ENCODE measurements at places on chromosomes 6 and 20.

DNA sequence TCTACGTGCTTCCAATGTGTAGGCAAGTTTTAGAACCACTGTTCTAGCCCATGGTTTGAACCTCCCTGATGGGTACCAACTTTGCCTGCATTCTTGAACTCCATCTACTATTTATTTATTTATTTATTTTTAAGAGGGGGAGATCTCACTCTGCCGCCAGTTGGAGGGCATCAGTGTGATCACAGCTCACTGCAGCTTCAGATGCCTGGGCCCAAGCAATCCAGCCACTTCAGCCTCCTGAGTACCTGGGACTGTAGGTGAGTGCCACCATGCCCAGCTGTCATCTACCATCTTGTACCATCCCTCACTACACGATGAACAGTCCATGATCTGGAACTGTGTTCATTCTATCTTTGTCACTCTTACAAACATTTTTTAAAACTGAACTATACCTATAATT, 28.2 kb downstream of the HLA-F start:
- DNase-seq: no peak

- no peak for DNase-seq
Measured at GRCh38 chr6:18498408-18498807, 111.3 kb downstream of the RNF144B start.

- DNase-seq: peak; percentile 67
Measured at GRCh38 chr6:42783177-42783875, 1.5 kb downstream of the BICRAL start.

- no peak for DNase-seq
Measured at GRCh38 chr6:37812841-37813240, 6.7 kb upstream of the ZFAND3 start.

DNA sequence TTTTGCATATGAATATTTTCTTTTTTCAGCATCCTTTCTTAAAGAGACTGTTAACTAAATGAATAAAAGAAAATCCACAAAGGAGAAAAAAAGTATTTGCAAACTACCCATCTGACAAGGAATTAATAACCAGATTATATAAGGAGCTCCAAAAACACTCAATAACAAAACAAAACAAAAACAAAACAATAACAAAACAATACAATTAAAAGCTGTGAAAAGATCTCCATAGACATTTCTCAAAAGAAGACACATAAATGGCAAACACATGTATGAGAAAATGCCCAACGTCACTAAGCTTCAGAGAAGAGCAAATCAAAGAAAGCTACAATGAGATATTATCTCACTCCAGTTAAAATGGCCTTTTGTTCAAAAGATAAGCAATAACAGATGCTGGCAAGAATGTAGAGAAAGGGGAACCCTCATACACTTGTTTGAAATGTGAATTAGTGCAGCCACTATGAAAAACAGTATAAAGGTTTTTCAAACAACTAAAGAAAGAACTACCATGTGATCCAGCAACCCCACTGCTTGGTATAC, 1310.0 kb upstream of the EYS start:
- DNase-seq: no peak

- no peak for DNase-seq
Measured at GRCh38 chr20:31643522-31643921, 5.8 kb downstream of the COX4I2 start.

DNA sequence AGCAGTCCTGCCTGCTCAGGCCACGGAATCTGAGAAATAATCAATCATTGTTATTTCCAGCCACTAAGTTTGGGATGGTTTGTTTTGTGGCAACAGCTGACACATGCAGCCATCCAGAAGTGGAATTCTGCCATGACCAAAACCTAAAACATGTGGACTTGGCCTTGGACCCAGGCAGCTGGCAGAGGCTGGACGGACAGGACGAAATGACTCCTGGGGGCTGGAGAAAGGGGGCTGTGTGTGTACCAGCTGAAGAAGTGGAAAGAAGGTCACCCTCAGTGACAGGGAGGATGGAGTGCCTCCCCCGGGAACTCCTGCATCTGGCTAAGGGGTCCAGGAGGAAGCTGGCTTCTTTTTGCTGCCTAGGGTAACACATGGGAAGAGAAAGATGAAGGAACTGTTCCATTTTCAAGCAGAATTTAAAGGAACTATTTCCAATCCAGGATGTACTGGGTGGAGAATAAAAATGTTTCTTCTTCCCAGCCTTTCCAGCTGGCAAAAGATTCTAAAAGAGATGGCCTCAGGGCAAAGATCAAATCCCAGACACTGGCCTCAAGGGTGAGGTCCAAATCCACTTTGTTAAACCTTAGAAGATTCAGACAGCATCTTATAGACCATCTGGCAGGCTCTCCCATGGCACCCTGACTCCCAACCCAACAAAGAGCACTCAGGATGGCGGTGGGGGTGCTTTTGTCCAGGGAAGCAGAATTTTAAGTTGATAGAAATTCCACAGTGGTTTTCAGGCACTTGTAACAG, 14.3 kb downstream of the SERPINB6 start:
- DNase-seq: no peak

- no peak for DNase-seq
Measured at GRCh38 chr6:70124882-70125545, 177.9 kb downstream of the COL9A1 start.

DNA sequence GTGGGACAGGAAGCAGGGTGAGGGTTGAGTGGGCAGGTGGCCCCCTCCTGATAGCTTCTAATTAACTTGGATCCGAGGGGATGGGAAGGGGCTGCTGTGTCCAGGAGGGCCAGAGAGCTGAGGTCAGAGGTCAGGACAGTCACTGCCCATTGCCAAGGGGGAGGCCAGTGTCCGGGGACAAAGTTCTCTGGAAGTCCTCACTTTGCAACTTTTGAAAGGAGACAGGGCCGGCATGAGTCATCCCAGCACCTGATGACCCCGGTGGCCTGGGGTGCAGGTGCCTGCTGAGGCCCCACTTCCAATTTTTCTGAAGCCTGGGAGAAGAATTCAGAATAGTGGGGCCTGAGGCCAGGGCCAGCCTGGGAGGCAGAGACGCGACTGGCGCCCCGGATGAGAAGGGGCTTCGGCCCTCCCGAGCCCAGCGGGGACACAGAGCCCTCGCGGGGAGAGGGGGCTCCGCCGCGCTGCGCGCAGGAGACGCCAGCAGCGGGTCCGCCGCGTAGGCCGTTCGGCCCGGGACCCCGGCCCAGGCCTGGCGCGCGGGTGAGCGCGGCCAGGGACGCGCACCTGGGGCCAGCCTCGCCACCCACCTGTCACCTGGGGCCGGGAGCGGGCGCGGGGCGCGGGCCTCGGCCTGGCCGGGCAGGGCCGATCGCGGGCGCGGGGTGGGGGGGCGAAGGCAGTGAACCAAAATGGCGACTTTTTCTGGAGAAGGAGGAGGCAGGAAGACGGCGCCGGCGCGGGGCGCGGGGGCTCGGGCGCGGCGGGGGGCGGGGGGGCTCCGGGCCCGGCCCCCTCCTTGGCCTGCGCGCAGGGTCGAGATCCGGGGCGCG, 586 bp downstream of the ZNF512B start:
- DNase-seq: no peak

GRCh38 chr20:45828589-45828988, 1.5 kb upstream of the TNNC2 start:
- DNase-seq: no peak

GRCh38 chr20:33373735-33374605, 27.3 kb downstream of the CDK5RAP1 start:
- DNase-seq: no peak

DNA sequence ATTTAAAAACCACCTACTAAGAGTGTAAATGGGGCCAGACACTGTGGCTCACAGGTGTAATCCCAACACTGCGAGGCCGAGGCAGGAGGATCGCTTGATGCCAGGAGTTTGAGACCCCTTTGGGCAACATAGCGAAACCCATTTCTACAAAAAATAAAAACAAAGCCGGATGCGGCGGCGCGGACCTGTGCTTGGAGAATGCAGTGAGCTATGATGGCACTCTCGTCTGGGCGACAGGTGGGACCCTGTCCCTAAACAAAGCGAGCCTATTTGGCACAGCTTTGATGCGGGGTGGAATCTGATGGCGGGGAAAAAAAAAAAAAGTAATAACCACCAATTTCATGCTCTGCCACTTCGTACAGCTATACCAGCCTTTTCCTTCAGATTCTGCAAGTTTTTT, 1.1 kb downstream of the TCP1 start:
- no peak for DNase-seq

GRCh38 chr20:60263725-60264709, 305.8 kb downstream of the CDH26 start:
- no peak for DNase-seq

DNA sequence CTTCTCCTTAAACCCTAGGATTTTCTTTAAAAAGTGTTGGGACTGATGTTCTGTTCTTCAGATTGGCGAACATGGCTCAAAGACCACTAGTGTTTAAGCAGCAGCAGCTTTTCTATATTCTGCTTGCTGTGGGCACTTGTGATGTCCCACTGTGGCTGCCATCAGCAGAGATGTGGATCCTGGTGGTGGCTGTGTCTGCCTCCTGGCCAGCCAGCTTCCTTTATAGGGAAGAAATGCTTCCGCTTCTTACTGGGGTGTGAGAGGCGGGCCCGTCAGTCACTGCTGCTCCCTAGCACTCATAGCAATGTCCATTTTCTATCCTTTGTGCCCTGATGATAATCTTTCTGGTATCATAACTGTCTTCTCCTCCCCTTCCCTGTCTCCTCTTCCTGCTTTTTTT, 66.7 kb upstream of the ESR1 start:
- DNase-seq: no peak

GRCh38 chr6:149184523-149184922, 133.0 kb upstream of the TAB2 start:
- DNase-seq: no peak

- no peak for DNase-seq
Measured at GRCh38 chr6:134132494-134133141, 80.2 kb upstream of the SLC2A12 start.

DNA sequence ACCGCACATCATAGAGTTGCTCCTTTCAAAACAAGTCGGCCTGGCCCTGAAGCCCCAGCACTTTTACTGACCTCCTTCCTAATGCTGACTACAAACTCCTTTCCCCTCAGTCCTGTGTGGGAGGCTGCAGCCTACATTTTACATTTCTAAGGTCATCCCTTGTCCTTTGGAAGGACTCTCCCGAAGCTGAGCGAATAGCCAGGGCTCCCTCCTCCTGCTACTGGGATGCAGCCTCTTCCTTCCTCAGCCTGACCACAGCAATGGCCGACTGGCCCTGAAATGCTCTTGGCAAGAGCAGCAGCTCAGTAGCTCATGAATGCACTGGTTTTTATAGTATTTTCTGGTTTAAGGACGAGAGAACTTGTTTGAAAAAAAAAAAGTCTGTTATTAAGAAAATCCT, 679 bp downstream of the ADGRF5 start:
- no peak for DNase-seq

- DNase-seq: no peak
Measured at GRCh38 chr20:49620364-49621240, 52.7 kb upstream of the PTGIS start.

- DNase-seq: peak; percentile 47
Measured at GRCh38 chr6:143536866-143537691, 25.6 kb upstream of the FUCA2 start.

- DNase-seq: no peak
Measured at GRCh38 chr20:60877071-60877857, 374.8 kb upstream of the CDH4 start.

GRCh38 chr6:39295611-39296011, 18.6 kb downstream of the KCNK17 start:
- no peak for DNase-seq

DNA sequence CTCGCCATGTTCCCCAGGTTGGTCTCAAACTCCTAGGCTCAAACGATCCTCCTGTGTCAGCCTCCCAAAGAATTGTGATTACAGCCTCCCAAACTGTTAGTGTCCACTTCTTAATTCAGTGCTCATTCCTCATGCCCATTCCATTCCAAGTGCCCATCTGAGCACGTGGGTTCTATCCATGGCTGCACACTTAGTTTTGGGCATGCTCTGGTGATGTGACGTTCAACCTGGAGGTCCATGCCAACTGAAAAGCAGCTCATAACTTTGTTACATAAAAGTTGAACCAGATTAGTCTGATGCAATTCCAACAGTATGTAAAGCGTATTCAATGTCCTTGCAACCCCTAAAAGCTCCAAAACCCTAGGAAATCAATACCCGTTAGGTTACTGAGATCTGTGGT, 11.5 kb downstream of the SNX9 start:
- DNase-seq: no peak

- no peak for DNase-seq
Measured at GRCh38 chr6:131293472-131293911, 158.2 kb downstream of the AKAP7 start.

- no peak for DNase-seq
Measured at GRCh38 chr6:166951670-166952060, 4.7 kb downstream of the RNASET2 start.

GRCh38 chr6:105733556-105734162, 330.8 kb upstream of the PREP start:
- DNase-seq: no peak

GRCh38 chr20:36272547-36273220, 33.5 kb upstream of the DLGAP4 start:
- DNase-seq: no peak

DNA sequence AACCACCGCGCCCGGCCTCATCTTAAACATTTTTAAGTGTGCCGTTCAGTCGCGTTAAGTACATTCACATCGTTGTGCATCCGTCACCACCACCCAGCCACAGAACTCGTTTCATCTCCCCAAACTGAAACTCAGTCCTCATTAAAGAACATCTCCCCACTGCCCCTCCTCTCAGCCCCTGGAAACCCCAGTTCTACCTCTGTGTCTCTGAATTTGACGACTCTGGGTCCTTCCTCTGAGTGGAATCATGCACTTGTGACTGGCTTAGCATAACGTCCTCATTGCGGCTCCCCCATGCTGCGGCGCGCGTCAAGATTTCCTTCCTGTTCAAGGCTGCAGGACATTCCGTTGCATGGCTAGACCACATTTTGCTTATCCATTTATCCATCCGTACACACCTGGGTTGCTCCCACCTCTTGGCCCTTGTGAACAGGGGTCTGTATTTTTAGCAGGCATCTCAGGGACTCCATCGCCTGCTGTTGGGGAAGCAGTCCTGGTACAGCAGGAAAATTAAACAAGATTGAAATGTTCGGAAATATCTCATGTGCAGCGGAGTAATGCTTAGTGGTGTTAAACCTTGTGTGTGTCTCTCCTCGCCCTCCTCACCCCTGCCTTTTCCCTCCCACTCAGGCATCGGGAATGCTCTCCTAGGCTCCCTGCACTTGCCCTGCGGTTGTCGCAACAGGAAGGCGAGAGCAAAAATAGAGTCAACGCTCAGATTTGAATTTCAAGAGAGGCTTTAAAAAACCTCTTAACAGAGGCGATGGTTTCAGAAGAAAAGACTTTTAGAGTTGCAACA, 127.9 kb downstream of the PXDC1 start:
- DNase-seq: no peak
